AG04450 (cell line): ENCODE measurements at places on chromosomes 3 and 15.

DNA sequence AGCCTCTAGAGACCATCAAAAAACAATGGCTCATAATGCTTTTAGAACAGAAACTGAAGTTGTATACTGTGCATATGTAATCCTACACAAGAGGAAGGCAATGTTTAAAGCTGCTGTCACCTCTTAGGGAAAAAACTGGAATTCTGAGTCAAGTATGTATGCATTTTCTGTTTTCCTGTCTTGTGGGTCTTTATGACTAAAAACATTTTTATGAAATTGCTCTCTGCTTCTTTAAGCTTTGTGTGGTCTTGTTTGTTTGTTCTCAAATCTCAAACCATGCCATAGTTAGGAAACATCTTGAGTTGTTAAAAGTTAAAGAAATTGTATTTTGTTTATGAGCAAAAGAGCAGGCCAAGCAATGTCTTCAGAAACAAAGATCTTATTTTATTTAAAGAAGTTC is 80.9 kb upstream of the SOX2 start:
- DNase-seq, result no peak

DNA sequence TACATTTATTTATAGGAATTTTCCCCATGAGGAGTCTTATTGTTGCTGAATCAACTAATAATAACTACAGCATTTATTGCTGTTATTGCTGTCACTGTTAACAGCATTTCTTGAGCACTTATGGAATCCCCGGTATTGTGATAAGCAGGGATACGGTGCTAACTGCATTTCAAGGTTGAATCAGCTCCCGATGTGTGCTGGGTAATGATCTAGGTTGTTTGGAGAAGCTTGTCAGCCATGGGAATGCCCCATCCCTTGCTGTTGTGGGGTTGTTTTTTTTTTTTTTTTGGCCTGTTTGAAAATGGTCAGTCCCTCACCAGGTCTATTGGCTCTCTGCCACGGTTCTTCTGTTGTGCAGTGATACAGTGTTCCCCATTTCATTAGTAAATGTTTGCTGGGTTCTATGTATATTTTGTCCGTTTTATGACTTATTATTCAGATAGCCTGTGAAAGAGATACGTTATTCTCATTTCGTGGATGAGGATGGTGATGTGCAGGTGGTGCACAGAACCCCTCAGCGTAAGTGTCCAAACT is 48.5 kb downstream of the MED12L start:
- DNase-seq, result no peak

DNA sequence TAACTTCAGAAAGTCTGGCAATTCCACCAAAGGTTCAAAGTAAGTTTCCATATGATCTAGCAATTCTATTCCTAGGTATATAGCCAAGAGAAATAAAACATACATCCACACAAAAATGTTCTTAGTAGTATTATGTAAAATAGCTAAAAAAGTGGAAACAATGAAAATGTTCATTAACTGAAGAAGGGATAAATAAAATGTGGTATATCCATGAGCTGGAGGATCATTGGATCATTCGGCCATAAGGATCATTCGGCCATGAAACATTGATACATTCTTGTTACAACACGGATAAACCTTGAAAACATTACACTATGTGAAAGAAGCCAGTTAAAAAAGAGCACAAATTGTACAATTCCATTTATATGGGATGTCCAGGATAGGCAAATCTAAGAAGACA is 2.4 kb downstream of the KPNA4 start:
- DNase-seq, result no peak

- no peak for DNase-seq
Observed at GRCh38 chr3:120678984-120679383, 3.1 kb downstream of the HGD start.

DNA sequence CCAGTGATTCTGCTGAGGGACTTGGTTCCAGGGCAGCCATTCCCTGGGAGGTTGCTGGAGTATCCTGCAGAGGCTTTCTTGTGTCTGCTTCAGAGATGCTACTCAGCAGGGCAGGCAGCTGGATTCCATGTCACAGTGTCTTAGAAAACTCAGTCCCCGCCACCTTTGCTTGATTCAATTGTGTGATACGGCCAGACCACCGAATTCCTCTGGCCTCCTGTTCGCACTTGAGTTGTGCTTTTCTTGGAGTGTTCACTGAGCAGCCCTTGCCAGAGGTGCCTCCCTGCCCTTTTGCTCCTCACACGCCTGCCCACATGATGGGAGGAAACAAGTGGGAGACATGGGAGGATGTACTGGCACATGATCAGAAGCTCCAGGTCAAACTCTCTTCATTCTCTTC is 19.6 kb upstream of the SHC4 start:
- no peak for DNase-seq

DNA sequence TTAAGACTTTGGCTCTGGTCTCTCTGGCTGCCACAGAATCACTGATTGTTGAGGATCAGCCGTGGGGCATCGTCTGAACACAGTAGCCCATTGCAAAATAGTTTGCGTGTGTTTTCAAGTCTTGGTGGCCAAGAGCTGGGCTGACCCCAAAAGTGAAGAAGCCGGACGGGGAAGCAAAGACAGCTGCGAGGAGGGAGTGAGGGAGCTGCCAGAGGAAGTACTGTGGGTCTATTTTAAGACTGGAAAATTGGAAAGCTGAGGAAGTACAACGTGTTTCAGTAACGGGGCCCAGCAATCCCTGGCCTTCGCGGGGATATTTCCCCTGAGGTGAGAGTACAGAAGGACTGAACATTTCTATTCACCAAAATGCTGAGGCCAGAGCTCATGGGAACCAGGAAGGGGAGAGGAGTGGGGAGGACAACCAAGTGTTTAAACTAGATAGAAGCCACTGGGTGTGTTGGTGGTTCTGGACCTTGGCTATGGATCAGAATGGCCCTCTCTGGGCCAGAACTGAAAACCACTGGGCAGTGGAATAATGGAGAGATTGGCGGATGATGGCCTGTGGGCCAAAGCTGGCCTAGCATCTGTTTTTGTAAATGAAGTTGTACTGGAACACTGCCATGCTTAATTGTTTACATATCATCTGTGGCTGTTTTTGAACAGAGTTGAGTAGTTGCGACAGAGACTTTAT is 34.1 kb upstream of the LIMD1 start:
- no peak for DNase-seq

GRCh38 chr3:32237670-32238452 is 619 bp upstream of the CMTM8 start:
- DNase-seq, result no peak
